ENCODE measurements at places on chromosomes 1 and 21. TPM values are rescaled to one million over a fixed set of nuclear protein-coding genes. Genes with fewer than 3 reads are reported as not detected.
A peak's percentile ranks its signal among the peaks of the same experiment; 100 is the strongest.

DNA sequence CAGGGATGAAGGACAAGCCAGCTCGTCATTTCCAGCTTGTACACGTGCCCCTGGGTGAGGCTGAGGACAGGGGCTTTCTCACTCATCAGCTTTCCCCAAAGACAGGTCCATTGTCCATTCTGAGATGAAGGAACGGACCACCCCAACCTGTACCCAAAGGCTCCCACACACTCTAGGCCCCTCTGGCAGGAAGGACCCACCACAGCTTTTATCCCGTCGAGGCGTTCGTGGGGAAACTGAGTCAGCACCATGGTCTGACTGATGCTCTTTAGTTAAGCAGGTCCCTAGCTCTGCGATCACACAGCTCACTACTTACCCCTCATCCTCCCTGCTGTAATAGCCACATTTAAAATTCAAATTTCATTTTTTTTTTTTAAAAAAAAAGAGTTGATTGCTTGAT, 117.3 kb downstream of the AJAP1 start:
- no peak for DNase-seq

- DNase-seq = no peak
Measured at GRCh38 chr1:31733389-31734219, 29.8 kb upstream of the COL16A1 start.

TDRD5 gene
- not detected for total RNA-seq

- no peak for DNase-seq
Measured at GRCh38 chr1:60224523-60224922, 151.0 kb upstream of the C1orf87 start.

DNA sequence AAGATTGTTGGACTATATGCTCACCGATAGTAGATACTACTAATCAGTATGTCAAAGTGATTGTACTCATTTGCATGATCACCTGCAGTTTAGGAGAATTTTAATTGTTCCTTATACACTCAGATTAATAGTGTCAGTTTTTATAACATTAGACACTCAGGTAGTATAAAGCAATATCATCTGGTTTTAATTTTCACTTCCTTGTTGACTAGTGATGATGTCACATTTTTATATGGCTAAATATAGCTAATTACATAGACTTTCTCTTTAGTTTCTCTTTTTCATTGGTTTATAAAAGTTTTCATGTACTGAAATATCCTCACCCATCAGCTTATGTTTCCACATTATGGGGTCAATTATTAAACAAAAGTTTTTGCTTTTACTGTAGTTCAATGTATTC, 1332.4 kb upstream of the ADGRL2 start:
- no peak for DNase-seq

GRCh38 chr1:228465571-228466146, 21.5 kb upstream of the RNF187 start:
- DNase-seq = no peak

GRCh38 chr21:22154579-22155274, 1156.5 kb downstream of the NCAM2 start:
- DNase-seq = no peak

TMOD4 gene
- total RNA-seq = 0.76 TPM

- no peak for DNase-seq
Measured at GRCh38 chr1:176046926-176047325, 160.2 kb downstream of the COP1 start.

DNA sequence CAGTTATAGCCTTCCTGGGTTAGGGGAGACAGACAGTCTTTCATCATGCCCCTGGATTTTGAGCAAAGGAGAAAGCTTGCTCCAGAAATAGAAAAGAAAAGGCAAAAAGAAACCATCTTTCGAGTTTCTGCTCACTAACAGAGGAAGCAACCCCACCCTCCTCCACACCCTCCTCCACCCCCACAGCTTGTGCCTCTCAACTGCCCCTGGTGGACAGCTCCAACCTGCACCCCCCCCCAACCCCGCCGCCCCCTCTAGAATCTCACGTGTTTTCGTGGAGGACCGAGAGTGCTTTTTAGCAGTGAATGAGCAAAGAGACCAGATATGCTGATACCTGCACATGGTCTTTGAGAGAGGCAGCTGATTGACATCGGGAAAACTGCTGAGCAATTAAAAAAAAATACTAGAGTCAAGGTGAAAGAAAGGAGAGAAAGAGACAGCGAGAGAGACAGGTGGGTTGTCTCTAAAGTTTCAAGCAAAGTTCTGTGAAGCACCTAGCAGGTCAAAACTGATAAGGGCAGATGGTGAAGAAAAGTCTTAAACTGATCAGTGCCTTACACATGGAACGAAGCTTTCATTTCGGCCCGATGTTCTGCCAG, 358.3 kb downstream of the KIF26B start:
- DNase-seq = no peak

TFF3 gene
- not detected for total RNA-seq

DNA sequence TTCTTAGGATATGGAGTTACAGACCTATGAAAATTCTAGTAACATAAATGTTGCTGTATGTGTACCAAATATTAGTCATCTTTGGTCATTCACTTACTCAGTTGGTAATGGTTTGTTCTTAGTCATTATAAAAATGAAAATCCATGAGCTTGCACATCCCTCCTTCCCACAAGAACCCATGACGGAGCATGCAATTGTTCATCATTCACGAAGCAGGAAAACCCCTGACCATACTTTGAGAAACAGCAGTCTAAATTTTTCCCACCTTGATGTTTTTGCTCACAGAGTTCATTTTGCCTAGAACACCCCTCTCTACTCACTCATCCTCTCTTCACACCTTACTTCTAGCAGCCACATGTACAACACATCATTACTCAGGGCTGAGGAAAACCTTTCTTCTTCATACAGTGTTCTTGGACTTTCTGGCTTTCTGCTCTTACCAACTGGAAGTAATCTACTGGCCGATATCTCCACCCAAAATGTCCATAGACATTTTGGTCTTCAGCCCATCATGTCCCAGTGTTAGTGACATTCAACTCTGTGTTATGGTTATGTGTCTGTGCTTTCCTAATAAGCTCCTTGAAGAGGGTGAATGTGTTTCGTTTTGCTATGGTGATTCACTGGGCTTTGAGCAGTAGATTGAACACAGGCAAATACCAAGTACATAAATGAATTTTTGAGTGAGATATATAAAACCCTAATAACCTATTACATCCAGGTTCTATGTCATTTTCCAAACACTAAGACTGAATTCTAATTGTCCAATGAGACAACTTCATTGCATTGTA, 189.9 kb downstream of the ZC3H11B start:
- no peak for DNase-seq

- peak; percentile 74 for DNase-seq
Measured at GRCh38 chr1:119711804-119712341, at the start of gene PHGDH. TSS of gene PHGDH (plus strand) at chr1:119711934. CDS start at chr1:119712023, 89 bp downstream.

DNA sequence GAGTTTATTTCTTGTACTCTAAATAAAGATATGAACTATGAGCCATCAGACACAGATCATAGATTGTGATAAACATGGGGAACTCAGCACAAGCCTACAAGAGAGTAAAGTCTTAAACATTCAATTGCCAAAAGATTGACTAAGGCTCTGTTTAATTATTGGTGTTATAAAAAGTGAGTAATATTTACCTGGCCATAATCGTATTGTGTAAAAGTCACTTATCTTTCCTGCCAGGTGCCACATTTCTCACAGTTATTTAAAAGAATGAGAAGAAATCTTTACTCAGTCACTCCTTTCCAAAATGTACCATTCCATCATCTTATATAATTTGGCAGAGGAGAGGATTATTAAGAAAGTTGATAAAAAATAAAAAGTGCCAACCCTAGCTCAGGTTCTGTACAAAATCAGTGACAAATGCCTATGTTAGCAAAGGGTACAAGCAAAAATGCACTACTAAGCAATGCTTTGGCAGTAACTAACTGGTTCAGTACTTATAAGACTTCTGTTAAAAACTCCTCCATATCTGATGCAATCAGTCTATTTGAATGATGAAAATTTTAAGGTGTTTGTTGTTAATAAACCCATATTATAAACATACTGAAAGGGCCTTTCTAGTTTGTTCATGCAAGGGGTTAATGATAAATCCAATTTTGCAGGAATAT, 5.8 kb upstream of the NR5A2 start:
- no peak for DNase-seq

PLXNA2 gene
- 66.0 TPM for total RNA-seq

DNA sequence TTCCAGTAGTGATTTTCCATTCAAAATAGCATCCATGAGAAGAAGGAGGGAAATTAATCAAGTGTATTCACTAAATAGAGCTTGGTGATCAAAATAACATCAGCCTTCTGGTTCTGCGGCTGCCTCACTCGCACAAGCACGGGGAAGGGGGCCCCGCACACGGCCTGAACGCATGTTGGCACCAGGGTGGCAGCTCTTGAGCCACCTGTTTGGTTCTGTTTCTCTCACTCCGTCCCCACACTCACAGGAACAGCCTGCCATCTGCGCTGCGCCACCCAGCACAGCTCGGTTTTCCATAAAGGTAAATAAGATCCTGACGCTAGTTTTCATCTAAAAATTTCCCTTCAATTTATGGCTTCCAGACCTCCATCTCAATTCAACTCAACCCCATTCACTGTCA, 49.4 kb downstream of the TIAM1 start:
- no peak for DNase-seq

GRCh38 chr21:34513129-34513675, 1.2 kb upstream of the KCNE1 start:
- DNase-seq = no peak

All from glutamatergic neuron (in vitro differentiated cells).